ENCODE measurements at places on chromosomes 12 and 14. TPM values are rescaled to one million over a fixed set of nuclear protein-coding genes. Genes with fewer than 3 reads are reported as not detected.

DNA sequence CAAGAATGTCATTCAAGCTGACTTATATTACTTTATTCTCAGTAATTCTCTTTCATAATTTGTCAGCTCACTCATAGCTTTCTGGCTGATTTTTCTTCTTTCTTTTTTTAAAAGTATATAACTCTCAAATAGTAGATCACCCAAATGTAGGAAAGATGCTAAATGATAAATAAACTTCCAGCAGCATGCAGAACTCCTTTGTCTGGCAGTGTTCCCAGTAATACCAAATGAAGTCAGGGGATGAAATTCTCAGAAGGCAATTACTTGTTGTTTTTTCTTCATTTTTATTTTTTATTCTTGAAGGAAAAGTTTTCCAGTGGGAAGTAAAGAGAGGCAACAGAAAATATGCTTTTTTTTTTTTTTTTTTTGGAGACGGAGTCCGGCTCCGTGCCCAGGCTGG, 133.3 kb upstream of the SLCO1C1 start:
- DNase-seq: no peak

DNA sequence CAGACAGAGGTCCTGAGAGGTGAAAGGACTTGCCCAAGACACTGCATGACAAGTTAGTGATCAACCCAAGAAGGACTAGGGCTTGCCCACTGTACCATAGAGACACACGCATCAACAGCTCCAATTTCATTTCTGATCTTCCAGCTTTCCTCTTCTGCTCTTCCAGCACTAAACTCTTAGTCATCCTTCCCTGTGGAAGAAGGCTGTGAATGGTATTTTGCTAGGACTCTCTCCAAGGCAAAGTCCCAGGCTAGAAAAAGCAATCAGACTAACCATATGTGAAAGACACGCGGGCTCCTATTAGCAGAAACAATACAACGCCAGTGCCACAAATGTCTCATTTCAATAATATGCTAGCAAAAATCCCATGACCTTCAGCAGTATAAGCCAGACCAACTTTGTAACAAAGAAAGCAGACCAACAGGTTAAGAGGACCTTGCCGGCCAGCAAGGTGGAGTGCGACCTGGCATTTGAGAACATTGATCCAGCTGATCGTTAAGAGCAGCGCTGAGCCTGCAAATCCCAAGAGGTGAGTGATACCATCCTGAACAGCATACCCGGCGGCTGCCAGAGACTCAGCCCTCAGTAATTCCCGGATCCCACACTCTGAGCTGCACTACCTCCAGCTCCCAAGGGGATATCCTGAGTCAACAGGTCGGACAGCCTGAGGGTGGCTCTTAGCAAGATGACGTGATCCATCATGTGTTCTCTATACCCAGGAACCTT, 132.5 kb downstream of the FOXN3 start:
- DNase-seq: no peak

GRCh38 chr12:49798248-49798647, 30.0 kb downstream of the NCKAP5L start:
- no peak for DNase-seq

- peak; percentile 91 for DNase-seq
These were observed 218.1 kb downstream of the MON2 start for GRCh38 chr12:62684570-62685295.

Gene PTGR2
- 5.4 TPM for total RNA-seq

Gene PIANP
- total RNA-seq: 0.55 TPM

Gene CIROP
- total RNA-seq: 0.27 TPM

- peak; percentile 83 for DNase-seq
These were observed 39.4 kb downstream of the STAB2 start for GRCh38 chr12:103626498-103626897.

Gene SLCO1B1
- not detected for total RNA-seq

DNA sequence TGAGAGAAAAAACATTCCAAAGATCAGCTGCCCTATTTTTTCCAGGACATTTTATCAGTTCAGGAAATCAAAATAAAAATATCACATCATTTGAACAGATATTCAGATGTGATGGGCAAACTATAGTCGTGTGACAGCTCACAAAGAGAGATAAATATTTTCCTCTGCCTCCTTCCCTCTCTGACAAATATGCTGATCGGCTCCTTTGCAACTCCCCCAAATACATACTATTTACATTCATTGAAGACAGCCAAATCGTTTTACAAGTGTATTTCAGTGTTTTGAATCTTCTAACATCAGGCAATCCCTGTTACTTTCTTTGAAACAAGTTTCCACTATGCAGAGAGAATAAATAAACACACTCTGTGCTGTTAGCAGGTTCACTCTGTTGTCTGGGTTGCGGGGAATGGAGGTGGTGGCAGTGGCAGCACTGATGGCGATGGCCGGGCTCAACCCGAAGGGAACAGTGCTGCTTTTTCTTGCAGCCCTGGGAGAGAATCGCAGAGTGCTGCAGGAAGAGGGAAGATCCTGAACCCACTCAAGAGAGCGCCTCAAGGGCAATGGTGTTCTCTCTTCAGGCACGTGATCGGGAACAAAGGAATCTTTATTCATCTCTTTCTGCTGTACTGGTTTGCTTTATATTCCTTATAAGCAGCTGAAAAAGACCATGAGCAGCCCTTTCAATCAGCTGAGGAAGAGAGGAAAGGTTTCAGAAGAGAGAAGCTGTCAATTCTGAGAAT, 142.5 kb downstream of the PHLDA1 start:
- DNase-seq: no peak

Data from sigmoid colon (tissue), 7 donors.